Left ventricle myocardium inferior (tissue), 1 donor: ENCODE measurements at places on chromosomes 2 and 18.

DNA sequence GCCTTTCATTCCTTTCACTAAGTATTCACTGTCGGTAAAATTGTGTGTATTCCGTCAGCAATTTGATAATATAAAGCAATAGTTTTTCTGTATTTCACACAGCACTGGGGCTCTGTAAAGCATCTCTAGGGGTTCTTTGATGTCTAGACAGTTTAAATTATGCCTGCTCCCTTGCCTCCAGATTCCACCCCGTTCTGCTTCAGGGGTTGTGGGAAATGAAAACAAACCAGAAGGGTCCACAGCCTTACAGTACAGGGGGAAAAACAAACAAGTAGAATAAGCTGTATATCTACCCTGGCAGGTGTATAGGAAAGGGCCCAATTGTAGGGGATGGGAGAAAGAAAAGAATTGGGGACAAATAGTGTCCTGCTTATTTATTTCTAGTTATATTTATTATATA lies 63.1 kb downstream of the ASXL3 start:
- no peak for DNase-seq

- no peak for DNase-seq
Measured at GRCh38 chr2:136212426-136213378, 94.8 kb upstream of the CXCR4 start.

DNA sequence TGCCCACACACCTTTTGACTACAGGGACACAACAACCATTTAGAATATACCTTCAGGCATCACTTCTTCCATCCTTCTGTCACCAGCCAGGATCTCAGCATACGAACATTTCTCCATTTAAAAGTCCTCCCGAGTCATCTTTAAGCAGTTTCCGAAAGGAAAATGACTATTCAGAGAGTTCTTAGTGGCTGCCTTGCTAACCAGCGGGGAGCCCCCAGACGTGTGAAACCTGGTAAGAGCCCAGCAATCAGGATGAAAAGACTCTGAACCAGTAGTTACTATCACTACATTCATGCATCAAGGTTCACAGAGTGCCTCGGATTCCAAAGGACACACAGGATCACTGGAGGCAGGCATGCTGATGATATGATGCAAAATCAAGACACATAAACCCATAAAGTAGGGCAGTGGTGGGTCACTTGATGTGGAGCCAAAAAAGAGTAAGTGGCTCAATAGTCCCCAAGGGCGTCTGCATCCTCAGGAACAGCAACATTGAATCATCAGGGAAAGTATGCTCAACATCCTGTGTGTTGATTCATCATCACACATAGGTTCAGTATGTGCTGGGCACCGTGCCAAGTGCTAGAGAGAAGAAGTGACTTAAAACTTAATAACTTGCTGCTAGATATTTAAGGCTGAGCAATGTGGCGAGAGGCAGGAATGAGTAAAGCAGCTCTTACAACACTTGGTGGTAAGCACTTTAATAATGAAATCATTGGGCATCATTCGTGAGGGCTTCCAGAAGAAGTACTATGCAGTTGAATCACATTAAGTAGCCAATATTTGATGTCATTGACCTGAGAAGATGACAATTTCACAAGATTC lies 4.4 kb downstream of the CCL20 start:
- DNase-seq, result peak; percentile 73

- DNase-seq, result no peak
Measured at GRCh38 chr2:98608962-98609604, 694 bp downstream of the UNC50 start.

- DNase-seq, result no peak
Measured at GRCh38 chr18:27614951-27615844, 430.1 kb upstream of the CHST9 start.

GRCh38 chr2:19848952-19849351 lies 52.8 kb downstream of the TTC32 start:
- DNase-seq, result no peak

GRCh38 chr2:60899230-60899891 lies 18.0 kb downstream of the REL start:
- no peak for DNase-seq

- DNase-seq, result no peak
Measured at GRCh38 chr18:26464128-26465011, 84.0 kb downstream of the KCTD1 start.

DNA sequence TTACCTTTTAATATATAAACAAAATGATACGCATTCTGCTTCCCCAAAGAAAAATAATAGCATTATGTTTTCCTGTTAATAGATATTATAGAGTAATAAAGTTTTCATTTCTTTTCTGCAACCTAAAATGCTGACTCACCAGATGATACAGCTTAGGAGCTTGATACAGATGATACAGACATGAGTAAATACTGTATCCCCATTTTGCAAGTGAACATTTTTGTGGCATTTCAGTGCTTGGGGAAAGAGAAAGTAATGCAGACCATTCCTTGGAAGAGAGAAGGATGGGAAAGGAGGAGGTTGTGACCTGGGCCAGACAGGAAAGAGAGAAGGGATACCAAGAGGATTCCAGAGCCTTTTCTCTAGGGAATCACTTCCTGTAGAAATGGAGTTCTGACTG lies 97.5 kb upstream of the FSHR start:
- no peak for DNase-seq

GRCh38 chr2:181176540-181176939 lies 196.1 kb downstream of the UBE2E3 start:
- DNase-seq, result no peak

DNA sequence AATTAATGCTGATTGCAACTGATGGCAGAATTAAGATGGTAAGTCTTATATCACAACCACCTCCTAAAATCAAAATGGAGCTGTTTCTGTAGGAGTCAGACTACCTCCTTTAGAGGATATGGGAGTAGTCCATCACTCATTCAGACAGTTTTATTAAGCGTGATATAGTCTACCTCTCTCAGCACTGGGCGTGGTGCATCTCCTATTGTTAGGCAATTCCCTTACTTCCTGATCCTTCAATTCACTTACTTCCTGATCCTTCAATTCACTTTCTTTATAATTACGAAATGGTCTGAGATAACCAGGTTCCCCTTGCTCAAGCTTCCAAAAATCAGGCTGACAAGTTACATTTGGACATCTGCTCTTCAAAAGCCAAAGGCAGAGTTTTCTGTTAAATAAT lies 31.9 kb downstream of the ATP8B1 start:
- no peak for DNase-seq

GRCh38 chr2:202831242-202832220 lies 40.0 kb downstream of the ICA1L start:
- no peak for DNase-seq

- no peak for DNase-seq
Measured at GRCh38 chr2:190328573-190329147, 9.0 kb upstream of the HIBCH start.

DNA sequence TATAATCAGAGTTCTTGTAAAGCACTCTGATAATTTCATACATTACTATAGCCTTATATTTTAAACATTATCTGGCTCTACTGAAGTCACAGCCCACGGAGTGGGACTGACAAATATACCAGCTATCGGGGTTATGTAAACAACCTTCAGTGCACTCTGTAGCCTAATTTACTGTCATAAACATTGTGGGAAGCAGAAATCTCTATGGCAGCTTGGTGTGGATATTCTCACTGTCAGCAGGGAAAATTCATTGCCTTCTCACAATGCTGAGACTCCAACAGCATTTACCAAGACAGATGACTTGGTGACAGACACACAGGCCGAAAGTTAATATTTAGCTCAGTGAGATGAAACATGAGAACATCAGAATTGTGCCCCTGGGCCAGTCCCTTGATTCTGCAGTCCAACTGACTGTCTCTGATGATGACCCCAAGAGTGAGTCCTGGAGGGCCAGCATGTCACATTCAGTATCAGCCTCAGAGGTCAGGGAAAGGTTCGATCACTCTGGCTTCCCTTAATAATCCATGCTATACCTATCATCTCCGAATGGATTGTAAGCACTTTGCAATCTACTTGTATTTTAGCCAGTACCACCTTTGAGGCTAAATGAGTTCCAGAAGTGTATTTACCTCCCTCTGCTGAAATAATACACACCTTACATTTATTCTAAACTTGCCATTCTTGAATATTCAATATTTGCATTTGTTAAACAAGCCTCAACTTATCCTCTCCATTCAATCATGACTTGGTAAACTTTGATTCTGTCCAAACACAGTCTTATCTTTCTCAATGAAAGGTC lies 146.2 kb upstream of the OSR1 start:
- DNase-seq, result no peak

DNA sequence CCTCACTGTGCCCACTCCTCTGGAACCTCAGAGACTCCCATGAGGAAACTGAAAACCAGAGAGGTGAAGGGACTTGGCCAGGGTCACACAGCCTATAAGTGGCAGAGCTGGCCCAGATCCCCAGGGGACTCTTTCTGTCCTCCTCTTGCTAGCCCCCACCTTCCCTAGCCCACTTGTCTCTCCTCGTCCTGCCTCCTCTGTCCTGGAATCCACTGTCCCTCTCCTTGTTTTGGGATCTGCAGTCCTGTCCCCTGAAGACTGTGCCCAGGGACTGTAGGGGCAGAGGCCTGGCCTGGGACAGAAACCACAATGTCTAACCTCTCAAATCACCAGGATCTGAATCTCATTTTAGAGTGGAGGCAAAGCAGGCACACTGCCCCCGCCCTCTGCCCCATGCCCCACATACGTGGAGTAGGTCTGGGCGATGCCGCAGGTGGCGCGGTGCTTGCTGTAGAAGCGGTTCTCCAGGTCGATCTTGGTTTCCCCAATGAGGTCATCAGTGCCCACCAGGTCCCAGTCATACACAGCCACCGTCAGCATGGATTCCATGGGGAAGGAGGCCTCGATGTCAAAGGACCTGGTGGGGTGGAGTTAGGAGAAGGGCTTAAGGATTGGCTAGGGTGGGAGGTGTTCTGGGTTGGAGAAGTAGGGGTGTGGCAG lies 12.5 kb downstream of the OTOF start:
- DNase-seq, result no peak

- no peak for DNase-seq
Measured at GRCh38 chr2:108226564-108226963, 13.2 kb upstream of the SULT1C3 start.

- peak; percentile 39 for DNase-seq
Measured at GRCh38 chr2:236177604-236177966, 9.4 kb upstream of the GBX2 start.

DNA sequence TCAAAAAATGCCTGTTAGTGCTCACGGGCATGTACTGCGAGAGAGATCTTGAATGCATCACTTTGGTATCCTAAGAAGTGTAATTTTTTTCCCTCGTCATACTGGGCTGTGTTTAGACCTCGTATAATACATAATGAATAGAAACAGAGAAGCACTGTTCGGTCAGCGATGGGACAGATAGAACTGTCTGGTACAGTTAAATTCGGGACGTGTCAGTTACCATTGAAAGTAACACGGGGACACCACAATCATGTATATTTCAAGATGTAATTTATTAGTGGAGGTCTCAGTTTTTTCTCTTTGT lies 1.8 kb downstream of the PKP4 start:
- DNase-seq, result no peak

DNA sequence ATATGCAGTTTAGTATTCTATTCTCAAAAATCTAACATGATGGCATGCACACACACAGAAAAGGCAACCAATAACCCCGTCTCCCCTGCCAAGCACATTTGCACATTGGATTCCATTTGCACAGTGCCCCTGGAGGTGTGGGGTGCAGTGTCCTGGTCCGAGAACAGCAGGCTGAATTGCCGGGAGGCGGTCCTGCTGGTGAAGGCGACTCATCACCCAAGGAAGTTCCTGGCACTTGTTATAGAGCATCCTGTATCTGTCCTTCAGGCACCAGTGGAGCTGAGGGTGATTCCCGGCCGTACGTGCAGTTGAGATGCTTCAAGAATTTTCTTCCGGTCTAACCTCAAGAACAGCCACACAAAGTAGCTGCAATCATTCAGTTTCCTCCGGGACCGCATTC lies 73.0 kb upstream of the RAB12 start:
- no peak for DNase-seq

GRCh38 chr2:61014763-61015162 lies 2.8 kb upstream of the PEX13 start:
- DNase-seq, result no peak

- no peak for DNase-seq
Measured at GRCh38 chr2:106127776-106128268, 66.3 kb downstream of the UXS1 start.

DNA sequence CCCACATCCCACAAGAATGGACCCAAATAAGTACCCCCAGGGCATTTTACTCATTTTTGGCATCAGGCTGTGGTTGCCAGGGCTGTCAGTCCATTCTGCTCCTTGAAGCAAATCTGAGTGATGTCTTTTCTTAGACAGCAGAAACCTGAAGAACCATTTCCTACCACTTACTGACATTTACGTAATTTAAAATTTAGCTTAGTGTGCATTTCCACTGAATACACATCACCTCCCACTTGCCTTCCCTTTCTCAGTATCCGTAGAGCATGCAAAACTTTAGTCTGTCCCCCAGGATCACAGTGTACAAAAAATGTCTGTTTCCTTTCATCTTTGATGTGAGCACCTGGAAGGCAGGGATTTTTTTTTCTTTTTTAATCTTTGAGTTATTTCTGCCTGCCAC lies 130.3 kb downstream of the XIRP2 start:
- DNase-seq, result no peak

DNA sequence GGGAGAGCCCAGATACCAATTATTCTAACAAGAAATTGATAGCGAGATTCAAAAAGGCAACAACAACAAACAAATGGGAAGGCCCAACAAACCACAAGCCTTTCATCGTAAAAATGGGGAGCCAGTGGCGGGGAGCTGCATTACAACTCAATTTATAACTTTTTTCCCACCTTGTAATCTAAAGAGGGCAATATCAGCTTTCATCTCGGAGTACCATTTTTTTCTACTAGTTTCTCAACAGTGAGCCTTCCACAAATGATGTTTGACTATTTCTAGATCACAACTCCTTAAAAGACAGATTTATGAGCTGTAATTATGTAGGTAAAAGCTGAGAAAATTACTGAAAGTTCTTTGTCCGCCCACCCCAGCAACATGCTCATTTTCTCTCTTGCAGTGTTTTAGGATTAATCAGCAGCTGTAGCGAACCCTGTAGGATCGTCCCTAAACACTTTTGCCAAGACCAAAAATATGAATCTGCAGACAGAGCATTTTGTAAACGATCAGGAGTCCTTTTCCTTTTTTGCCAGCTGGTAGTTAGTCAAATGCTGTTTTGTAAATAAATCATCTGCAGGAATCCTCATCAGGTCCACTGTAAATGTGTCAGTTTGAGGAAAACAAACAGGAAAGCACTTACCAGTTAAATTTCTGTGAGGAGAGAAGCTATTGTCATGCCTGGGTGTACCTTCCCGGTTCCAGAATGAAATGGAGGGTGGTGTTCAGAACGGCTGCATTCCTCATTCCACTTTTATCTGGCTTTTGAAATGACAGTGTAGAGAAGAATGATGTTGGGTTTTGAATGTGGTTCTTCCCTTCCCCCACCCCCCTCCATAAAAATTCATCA lies 53.2 kb downstream of the EEF1B2 start:
- no peak for DNase-seq
